Right renal pelvis (tissue), 4 donors: ENCODE measurements at places on chromosomes 16 and 17. TPM values are rescaled to one million over a fixed set of nuclear protein-coding genes. Genes with fewer than 3 reads are reported as not detected.

TPSG1 gene
- 0.54 TPM for polyA plus RNA-seq

CRYM gene
- 9.4 TPM for polyA plus RNA-seq

DNAAF1 gene
- polyA plus RNA-seq = 4.5 TPM

EMC8 gene
- 31.8 TPM for polyA plus RNA-seq

- DNase-seq = no peak
Observed at GRCh38 chr17:19313746-19314651, 48.5 kb downstream of the B9D1 start.

GRCh38 chr16:86982912-86983311 is 334.3 kb downstream of the C16orf95 start:
- DNase-seq = no peak

GRCh38 chr17:46121841-46122485 is 71.3 kb downstream of the KANSL1 start:
- DNase-seq = no peak

DNA sequence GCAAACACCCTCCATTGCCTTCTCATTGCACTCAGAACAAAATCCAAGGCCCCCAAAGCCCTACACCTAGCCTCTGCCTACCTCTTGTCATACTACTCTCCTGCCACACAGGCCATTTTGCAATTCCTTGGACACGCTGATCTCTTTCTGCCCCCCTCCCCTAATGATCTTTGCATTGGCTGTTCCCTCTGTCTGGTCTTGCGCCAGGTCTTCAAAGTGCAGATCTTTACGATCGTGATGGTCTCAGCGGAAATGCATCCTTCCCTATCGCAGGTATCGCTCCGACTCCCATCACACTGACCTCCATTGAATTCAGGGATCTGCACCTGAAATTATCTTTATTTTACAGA is 777 bp upstream of the MOSMO start:
- DNase-seq = no peak

DNA sequence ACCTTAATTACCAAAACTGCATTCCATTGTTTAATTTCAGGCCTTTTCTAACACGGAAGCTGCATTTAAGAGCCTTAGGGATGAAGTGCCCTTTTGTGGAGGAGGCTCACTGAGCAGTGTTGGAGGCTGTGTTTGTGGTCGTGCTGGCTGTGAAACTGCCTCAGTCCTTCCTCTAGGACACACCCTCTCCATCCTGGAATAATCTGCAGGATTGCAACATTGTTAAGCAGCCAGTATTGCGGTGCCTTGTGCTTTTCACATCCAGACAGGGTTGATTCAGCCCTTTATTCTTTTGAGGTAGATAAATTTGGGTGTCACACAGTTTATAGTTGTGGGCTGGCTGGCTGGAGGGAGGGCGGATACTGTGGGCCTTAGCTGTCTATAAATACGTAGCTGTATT is 141.6 kb downstream of the CDRT15L2 start:
- DNase-seq = no peak

GRCh38 chr16:69606985-69607384 is 41.2 kb downstream of the NFAT5 start:
- no peak for DNase-seq
